Immature natural killer cell (primary cell): ENCODE measurements at places on chromosomes 6 and 20. TPM values are rescaled to one million over a fixed set of nuclear protein-coding genes. Genes with fewer than 3 reads are reported as not detected.

The GATA5 gene
- polyA plus RNA-seq, result not detected

DNA sequence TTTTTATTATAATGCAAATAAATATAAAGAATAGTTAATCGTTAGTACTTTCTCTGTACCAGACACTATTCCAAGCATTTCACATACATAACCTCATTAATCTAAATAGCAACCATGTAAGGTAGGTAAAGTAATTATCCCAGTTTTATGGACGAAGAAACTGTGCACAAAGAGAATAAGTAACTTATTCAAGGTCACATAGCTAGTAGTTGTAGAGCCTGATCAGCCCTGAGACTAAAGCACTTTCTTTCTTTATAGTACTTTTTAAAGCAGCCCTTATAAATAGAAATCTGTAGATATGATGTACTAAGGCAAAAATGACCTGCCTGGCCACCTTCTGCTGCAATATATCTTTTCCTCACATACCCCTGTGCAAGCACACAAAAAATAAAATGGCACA lies 104.8 kb downstream of the MYO6 start:
- DNase-seq, result no peak

- no peak for DNase-seq
Observed at GRCh38 chr6:137776786-137777686, 90.0 kb upstream of the TNFAIP3 start.

DNA sequence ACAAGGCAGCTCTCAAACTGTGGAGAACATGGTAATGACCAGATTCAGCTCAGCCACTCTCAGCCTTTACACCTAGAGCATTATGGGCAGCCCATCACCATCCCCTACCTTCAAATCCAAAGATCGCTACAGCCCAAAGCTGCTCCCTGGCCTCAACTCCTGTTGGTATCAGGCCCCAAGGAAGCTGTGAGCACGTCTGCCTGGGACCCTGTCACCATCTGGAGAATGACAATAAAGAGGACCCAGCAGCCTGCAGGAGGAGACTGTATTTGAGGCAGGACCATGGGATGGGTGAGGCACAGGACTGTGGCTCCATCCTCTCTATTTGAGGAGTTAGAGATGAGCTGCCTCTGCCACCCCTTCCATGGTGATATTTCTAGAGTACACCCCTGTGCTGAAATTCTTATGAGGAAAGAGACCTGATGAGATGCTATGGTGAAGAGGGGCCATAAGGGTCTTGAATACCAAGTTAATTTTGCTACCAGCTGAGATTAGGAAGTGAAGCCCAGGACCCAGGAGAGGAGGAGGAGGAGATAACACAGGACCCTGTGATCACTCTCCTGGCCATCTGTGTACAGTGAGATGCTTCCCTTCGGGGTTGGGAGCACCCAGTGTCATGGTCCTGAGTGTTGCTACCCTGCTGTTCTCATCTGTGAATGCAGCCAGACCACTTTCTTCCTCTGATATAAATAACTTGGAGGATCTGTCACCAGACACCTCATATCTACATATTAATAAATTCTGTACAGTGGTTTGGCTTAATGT lies 19.6 kb upstream of the MICB start:
- DNase-seq, result no peak
